ENCODE measurements at places on chromosomes 6 and 20.
A peak's percentile ranks its signal among the peaks of the same experiment; 100 is the strongest.

- no peak for DNase-seq
- H3K36me3 ChIP-seq: no peaks in the 10 kb centered on the region
- no peaks in the 10 kb centered on the region for H3K27me3 ChIP-seq
- H3K4me3 ChIP-seq: no peak overlapping the region
- no peaks in the 10 kb centered on the region for H3K4me1 ChIP-seq
- no peak overlapping the region for H3K27ac ChIP-seq
Measured at GRCh38 chr6:104813552-104813951, 46.2 kb downstream of the HACE1 start.

- H3K36me3 ChIP-seq: no peaks in the 10 kb centered on the region
- peaks cover 2% of the 10 kb centered on the region for H3K4me1 ChIP-seq
- H3K4me3 ChIP-seq: no peak overlapping the region
- H3K27me3 ChIP-seq: peaks cover 4% of the 10 kb centered on the region
- no peak for DNase-seq
Measured at GRCh38 chr20:58597249-58597891, 53.7 kb upstream of the STX16 start.

DNA sequence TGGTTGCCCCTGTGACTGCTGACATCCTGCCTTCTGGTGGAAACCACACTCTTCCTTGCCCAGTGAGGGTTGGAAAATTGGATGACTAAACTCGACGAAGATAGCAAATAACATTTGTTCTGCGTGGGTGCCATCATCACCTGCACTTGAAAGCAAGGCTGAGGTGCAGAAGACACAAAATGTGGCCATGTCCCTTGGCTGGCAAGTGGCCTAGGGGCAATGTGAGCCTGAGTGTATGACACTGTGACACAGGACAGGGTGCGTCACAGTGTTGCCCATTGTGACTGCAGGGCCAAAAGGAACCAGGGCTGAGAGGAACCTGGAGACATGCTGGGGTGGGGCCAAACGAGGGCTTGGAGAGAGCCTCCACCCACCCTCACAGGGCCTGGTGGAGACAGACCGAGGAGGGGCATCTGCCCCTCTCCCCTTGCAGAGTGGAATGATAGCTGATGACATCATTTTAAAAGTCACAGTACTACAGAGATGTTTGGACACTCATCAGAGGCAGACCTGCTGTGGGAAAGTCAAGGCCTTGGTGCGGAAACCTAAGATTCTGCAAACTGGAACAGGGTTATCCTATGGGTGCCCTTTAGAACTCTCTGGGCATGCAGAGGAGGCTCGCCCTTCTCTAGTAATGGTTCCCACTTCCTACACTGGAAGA, 12.8 kb upstream of the HLA-F start:
- H3K36me3 ChIP-seq: no peaks in the 10 kb centered on the region
- no peak overlapping the region for H3K27ac ChIP-seq
- DNase-seq: no peak
- no peaks in the 10 kb centered on the region for H3K4me1 ChIP-seq

GRCh38 chr6:33995309-33996119, 150.4 kb downstream of the GRM4 start:
- no peak for DNase-seq
- H3K27ac ChIP-seq: no peak overlapping the region
- H3K36me3 ChIP-seq: no peaks in the 10 kb centered on the region

DNA sequence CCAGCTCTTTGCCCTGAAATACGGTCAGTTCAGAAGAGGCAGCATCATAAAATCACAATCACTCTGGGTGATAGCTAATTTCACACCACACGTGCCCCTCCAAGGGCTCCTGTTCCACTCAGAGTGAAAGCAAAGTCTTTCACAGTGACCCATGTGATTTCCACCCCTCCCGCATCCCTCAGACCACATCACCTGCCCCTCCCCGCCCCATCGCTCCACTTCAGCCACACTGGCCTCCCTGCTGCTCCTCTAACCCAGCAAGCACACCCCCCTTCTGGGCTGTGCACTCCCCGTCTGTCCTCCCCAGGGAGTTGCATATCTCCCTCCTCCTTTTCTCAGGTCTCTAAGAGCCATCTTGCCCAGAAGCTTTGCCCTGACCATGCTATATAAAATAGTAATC, 74.5 kb downstream of the PSMG4 start:
- H3K4me1 ChIP-seq: no peaks in the 10 kb centered on the region
- no peak overlapping the region for H3K4me3 ChIP-seq
- no peak overlapping the region for H3K27ac ChIP-seq
- no peaks in the 10 kb centered on the region for H3K36me3 ChIP-seq
- H3K27me3 ChIP-seq: no peaks in the 10 kb centered on the region

DNA sequence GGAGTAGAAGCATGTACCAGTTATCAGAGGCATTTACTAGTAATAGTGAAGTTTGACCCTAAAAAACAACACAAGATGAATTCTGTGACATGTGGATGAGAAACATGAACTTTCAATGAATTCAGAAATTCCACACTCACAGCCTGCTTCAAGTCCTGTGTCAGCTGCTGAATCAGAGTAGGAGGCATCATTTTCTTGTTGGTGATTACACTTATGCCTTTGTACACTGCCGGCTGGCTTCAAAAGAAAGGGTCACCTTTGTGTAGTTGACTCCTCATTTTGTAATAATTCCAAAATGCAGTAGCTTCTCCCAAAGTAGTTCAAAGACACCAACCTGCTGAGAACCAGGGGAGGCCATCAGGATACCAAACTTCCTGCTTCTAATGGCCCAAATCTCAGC, 165.5 kb downstream of the BACH2 start:
- H3K36me3 ChIP-seq: no peaks in the 10 kb centered on the region
- no peak for DNase-seq
- H3K4me3 ChIP-seq: no peak overlapping the region
- no peaks in the 10 kb centered on the region for H3K4me1 ChIP-seq
- H3K27me3 ChIP-seq: no peaks in the 10 kb centered on the region

DNA sequence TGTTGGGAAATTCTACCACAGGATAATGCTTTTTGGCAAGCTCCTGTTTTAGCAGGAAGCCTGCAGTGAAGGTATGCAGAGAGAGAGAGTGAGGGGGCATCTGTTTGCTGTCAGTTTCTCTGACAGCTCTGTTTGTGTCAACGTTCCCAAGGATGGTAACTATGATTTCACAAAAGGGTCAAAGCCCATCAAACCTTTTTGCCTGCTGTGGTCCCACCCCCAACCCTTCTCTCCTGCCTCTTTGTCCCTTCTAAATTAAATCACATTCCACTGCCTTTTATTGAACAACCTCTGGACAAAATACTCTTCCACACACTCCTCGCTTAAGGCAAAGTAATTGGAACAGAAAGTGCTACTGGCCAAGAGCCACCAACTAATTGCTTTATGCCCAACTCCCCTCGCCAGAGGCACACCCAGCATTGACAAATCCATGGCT, 128.3 kb downstream of the TSHZ2 start:
- no peaks in the 10 kb centered on the region for H3K36me3 ChIP-seq
- H3K27me3 ChIP-seq: no peaks in the 10 kb centered on the region
- DNase-seq: no peak

DNA sequence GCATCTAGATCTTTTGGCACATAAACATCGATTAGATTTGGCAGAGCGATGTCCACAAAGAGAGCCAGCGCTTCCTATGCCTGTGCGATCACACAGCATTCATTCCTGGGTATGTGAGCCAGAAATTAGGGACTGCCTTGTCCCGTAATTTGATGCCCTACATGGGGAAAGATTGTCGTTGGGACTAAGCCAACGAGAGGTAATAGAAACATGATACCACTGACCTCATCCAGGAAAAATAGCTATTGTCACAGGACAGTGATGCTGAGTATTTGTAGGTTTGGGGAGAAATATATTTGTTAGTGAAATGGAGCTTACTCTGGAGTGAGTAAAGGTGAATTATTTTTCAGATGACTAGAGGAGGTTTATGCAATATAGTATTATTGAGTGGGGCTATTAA, 154.0 kb downstream of the TSHZ2 start:
- DNase-seq: no peak
- H3K27me3 ChIP-seq: no peaks in the 10 kb centered on the region
- no peaks in the 10 kb centered on the region for H3K4me1 ChIP-seq
- H3K4me3 ChIP-seq: no peak overlapping the region
- no peak overlapping the region for H3K27ac ChIP-seq

GRCh38 chr6:153668758-153669157, 370.3 kb upstream of the OPRM1 start:
- H3K4me1 ChIP-seq: no peaks in the 10 kb centered on the region
- H3K36me3 ChIP-seq: no peaks in the 10 kb centered on the region
- DNase-seq: no peak
- H3K27ac ChIP-seq: no peak overlapping the region

GRCh38 chr20:25290646-25291431, 43.0 kb downstream of the PYGB start:
- H3K4me1 ChIP-seq: peaks cover 4% of the 10 kb centered on the region
- H3K4me3 ChIP-seq: no peak overlapping the region
- no peaks in the 10 kb centered on the region for H3K27me3 ChIP-seq
- DNase-seq: no peak
- H3K36me3 ChIP-seq: peaks cover 77% of the 10 kb centered on the region

- H3K36me3 ChIP-seq: no peaks in the 10 kb centered on the region
- no peak overlapping the region for H3K4me3 ChIP-seq
- no peak for DNase-seq
- peaks cover 13% of the 10 kb centered on the region for H3K4me1 ChIP-seq
Measured at GRCh38 chr6:44869321-44869897, 458.7 kb upstream of the RUNX2 start.

GRCh38 chr6:52328303-52328662, 33.7 kb upstream of the PAQR8 start:
- H3K4me3 ChIP-seq: no peak overlapping the region
- peak; percentile 75 for DNase-seq
- peak overlapping the region; percentile 90 for H3K27ac ChIP-seq

GRCh38 chr6:9848094-9848493, 566.8 kb downstream of the TFAP2A start:
- no peaks in the 10 kb centered on the region for H3K36me3 ChIP-seq
- H3K4me1 ChIP-seq: no peaks in the 10 kb centered on the region
- no peaks in the 10 kb centered on the region for H3K27me3 ChIP-seq

DNA sequence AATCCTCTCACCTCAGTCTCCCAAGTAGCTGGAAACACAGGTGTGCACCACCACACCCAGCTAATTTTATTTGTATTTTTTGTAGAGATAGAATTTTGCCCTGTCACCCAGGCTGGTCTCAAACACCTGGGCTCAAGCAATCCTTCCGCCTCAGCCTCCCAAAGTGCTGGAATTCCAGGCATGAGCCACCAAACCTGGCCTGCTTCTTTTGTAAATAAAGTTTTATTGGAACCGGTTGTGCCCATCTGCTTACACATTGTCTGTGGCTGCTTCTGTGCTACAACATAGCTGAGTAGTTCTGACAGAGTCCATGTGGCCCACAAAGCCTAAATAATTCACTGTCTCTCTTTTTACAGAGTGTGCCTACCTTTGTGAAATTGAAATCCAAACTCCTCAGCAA, 109.7 kb upstream of the NRSN1 start:
- no peak for DNase-seq
- H3K4me3 ChIP-seq: no peak overlapping the region
- no peak overlapping the region for H3K27ac ChIP-seq
- no peaks in the 10 kb centered on the region for H3K27me3 ChIP-seq
- no peaks in the 10 kb centered on the region for H3K4me1 ChIP-seq
- H3K36me3 ChIP-seq: no peaks in the 10 kb centered on the region

DNA sequence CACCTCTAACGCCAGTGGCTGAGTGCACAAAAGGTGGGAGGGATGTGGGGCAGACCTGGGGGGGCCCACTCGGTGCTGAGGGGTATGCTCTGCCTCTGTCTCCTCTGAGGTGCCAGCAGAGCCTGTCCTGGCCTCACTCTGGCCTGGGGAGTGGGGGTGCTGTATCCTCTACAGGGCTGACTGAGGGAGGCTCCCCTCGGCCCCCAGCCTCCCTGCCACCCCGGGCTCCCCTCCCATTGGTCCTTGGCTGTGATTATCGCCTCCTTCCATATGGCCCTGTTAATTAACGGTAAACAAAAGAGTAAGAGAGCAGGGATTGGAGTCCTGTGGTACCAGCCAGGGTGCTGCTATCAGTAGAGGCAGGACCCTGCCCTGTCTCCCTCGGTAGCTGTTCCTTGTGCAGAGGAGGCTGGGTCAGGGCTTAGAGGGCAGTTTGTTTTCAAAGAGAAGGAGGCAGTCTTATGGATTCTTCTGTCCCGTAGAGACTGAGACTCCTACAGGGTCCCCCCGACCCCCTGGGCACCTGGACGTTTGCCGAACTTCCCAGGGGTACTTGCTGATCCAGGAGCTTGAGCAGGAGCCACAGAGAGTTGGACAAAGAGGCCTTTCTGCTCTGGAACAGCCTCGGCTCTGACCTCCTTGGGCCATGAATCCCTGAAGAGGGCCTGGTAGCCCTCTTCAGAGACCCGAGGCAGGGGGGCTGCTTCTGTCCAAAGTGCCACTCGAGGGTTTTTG, 1.8 kb downstream of the MYT1 start:
- H3K27me3 ChIP-seq: peaks cover 50% of the 10 kb centered on the region
- no peaks in the 10 kb centered on the region for H3K4me1 ChIP-seq
- peak overlapping the region; percentile 6 for H3K4me3 ChIP-seq
- no peaks in the 10 kb centered on the region for H3K36me3 ChIP-seq
- H3K27ac ChIP-seq: peak overlapping the region; percentile 17
- DNase-seq: no peak

- H3K36me3 ChIP-seq: no peaks in the 10 kb centered on the region
- no peaks in the 10 kb centered on the region for H3K4me1 ChIP-seq
- no peaks in the 10 kb centered on the region for H3K27me3 ChIP-seq
- no peak overlapping the region for H3K27ac ChIP-seq
Measured at GRCh38 chr20:7399114-7399513, 541.1 kb downstream of the HAO1 start.

- DNase-seq: no peak
- no peaks in the 10 kb centered on the region for H3K36me3 ChIP-seq
- no peak overlapping the region for H3K4me3 ChIP-seq
- H3K4me1 ChIP-seq: peaks cover 20% of the 10 kb centered on the region
Measured at GRCh38 chr20:2296524-2297356, 939 bp downstream of the TGM3 start.

DNA sequence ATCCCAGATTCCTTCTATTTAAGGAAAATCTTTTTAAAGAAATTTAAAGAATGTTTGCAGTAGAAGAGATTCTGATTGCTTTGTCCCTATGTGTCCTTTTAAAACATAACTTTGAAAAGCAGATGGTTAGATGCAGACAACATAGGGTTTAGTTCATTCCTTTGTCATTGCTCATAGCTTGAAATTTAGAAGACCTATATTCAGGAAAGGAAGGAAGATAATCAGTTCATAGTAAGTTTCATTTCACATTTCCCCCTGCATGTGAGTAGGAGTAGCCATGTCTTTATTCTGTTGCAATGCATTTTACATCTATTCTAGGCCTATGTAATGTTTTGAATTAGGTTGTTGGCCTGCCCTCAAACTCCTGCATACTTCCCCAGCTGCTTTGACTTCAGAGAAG, 197.9 kb upstream of the GRIK2 start:
- H3K4me1 ChIP-seq: no peaks in the 10 kb centered on the region
- no peaks in the 10 kb centered on the region for H3K36me3 ChIP-seq
- no peak overlapping the region for H3K4me3 ChIP-seq
- no peak for DNase-seq
- no peak overlapping the region for H3K27ac ChIP-seq
